Stimulated activated CD4-positive, alpha-beta T cell treated with anti-CD3 and anti-CD28 coated beads, Interleukin-2, amount 100 ng/mL, for 24 hours (primary cell): ENCODE measurements at places on chromosomes 2 and 18.

GRCh38 chr2:7428454-7429204 is 511.4 kb downstream of the RNF144A start:
- no peak for DNase-seq

DNA sequence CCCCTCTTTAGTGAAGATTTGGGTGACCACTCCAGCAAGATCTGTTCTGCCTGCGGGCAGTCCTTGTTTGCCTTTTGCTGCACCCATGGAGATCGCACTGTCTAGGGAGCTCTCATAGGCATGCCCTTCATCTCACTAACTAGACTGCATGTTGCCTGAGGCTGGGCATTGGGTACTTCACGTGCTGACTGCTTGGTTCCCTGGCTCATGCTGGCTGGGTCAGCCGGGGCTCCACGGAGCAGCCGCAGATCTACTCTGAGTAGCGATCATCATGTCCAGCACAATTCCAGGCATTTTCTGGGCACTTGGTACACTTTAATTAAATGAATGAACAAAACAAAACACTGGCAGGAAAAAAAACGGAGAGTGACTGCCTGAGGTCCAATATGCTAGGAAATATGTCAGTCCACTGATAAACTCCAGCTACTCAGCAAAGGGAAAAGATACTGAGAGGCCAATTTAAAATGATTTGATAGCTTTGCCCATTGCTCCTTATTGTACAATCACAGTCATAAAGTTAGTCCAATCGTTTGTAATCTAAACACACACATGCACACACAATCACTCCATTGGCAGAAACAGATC is 220.3 kb downstream of the C1D start:
- DNase-seq, result no peak

DNA sequence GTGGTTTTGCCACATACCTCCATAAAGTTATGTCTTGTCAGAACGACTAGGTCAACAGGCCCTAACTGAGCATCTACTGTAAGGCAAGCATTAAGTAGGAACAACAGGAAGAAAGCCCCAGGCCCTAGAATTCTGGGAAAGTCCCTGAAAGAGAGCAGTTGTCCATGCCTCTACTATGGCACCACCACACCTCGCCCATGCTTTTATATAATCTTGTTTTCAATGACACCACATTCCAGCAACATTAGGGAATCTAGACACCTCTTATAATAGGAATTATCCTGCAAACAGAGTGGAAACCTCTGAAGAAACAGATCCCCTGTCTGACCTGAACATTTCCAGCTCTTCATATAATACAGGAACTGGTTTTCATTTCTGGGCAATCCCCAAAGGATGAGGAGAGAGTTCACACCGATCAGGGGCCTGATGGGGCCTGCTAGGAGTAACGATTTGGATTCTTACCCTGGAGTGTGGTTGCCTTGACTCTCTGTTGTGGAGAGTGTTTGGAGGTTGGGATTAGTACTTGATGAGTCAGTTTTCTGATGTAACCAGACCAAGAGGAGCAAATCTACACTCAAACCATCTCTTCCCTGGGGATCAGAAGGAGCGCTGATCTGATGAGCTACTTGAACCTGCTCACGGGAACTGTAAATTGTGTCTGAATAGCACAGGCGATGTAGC is 31.9 kb upstream of the CEP68 start:
- DNase-seq, result no peak

DNA sequence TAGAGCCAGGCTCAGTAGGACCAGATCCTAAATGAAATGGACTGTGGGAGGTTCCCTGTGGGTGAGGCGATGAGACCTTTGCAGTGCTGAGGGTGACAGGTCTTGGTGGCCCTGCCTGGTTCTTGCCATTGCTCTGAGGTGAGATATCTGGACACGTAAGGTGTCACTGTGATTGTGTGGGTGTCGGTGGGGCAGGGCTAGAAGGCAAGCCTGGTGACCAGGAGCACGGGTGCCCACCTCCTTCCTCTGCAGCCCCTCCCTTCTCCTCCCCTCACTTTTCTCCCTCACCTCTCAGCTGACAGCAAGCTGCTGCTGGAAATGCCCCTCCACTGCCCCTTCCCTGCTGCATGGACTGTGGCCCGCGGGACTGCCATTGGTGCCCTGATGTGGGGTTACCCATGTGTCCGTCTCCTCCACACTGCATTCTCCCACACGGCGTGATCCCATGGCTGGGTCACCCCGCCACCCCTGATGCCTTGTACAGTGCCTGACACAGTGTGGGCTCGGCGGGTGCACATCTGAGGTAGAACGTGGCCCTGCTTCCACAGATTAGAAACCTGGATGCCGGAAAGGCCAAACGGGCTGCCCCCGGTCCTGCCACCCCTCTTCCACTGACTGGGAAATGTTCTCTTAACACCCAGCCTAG is 55.6 kb upstream of the FOSL2 start:
- no peak for DNase-seq

DNA sequence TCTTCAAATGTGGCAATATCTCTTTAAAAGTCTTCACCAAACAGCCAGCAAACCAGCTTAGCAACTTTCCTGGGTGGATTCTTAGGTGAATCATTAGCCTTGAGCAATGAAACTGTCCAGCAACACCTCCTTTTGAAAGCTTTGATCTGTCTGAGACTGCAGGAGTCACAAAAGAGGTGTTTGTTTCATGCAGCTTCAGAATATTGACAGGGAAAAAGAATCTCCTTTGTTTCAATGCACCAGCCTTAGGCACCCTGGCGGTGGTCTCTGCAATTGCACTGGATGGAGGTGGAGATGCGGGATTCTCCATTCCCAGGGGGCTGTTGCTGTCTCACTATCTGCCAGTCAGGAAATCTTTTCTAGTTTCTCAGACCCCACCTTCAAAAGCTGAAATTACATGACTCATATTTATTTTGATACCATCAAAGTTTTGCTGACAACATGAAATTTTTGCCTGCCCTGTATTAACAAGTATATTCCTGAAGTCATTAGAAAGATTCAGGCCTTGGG is 76.0 kb upstream of the DSG1 start:
- DNase-seq, result no peak

- no peak for DNase-seq
Measured at GRCh38 chr18:76489081-76489480, 6.0 kb downstream of the ZNF516 start.

DNA sequence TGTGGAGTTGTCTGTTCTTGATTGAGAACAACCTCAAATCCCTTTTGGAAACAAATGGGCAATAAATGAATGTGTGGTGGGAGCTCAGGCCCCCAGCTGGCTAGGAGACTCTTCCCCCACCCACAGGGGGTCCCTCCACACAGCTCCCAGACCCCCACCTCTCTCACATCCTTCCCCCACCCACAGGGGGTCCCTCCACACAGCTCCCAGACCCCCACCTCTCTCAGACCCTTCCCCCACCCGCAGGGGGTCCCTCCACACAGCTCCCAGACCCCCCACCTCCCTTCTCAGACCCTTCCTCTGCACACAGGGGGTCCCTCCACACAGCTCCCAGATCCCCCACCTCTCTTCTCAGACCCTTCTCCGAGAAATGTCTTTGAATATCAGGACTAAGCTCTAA is 79.0 kb upstream of the CTDP1 start:
- no peak for DNase-seq

DNA sequence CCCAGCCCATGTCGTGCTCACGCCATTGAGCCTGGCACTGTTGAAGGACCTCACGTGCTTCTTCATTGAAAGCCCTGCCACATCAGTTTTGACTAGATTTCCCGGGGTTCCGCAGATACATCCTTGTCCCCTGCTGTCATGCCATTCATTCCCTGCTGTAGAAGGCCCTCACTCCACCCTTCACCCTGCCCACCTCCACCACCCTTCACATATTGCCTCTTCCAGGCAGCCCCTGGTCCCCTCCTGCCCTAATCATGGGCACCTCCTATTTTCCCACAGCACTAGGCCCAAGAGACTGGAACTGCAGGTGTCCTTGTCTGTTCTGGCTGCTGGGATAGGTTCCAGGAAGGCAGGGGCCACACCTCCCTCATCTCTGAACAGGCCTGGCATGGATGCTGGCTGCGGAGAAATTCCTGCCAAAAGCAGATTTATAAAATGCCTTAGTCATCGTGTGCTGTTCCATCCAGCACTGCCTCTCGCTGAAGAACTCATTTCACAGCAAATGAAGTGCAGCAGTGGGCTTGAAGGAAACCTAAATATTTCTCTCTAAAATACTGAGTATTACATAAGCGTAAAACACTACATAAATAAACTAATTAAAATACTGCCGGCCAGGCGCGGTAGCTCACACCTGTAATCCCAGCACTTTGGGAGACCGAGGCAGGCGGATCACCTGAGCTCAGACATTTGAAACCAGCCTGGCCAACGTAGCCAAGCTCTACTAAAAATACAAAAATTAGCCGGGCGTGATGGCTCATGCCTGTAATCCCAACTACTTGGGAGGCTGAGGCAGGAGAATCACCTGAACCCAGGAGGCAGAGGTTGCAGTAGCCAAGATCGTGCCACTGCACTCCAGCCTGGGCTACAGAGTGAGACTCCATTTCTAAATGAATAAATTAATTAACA is 38.4 kb downstream of the EIF4E2 start:
- no peak for DNase-seq

- DNase-seq, result no peak
Measured at GRCh38 chr2:75310876-75311275, 111.6 kb upstream of the TACR1 start.

GRCh38 chr2:224799691-224800090 is 83.5 kb upstream of the CCDC195 start:
- no peak for DNase-seq
